Cardiac septum (tissue), 1 donor: ENCODE measurements at places on chromosomes 1 and 21. TPM values are rescaled to one million over a fixed set of nuclear protein-coding genes. Genes with fewer than 3 reads are reported as not detected.

LRRC53 gene
- total RNA-seq: not detected

DNA sequence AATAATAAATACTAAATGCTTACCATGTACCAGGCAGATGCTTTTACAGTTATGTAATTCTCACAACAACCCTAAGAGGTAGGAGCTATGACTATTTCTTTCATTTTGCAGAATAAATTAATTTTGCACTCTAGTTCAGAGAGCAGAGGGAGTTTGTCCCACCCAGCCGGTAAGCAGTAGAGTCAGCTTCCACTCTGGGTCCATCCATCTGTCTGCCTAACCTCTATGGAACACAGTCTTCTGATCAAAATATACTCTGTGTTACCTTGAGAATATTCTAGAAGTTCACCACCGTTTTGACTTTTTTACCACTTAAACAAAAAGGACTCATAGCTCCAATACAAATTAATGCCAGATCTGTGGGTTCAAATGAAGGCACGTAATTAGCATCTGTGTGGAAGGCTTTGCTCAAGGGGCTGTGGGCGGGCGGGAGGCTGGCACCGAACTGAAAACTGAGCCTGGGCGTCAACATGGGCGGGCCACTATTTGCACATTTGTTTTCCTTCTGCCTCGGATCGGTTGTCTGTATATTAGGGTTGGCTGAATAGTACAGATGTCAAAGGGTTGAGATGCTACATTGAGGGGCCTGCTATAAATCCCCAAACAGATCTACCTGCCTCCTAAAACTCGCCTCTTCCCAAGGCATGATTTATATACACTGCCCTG lies 33.1 kb upstream of the LMO4 start:
- DNase-seq: no peak

AUNIP gene
- total RNA-seq: not detected

DNA sequence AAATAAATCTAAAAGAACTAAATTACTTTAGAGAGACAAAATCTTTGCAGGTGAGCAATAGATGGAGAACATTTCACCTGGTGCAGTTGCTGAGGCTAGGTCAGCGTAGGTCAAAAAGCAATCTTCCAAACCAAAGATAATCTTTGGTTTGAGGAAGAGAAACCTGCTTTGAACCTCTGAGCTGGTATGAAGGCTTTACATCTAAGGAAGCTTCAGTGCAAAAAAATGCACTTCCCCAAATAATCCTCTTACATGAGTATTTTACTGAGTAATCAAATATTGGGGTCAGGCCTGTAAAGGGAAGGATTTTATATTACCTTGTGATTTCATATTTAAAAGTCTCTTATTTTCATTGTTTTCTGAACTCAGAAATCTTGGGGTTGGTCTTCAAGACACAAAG lies 223.6 kb downstream of the SRGAP2C start:
- no peak for DNase-seq

GRCh38 chr1:23999156-23999671 lies 19.1 kb upstream of the SRSF10 start:
- DNase-seq: no peak

- DNase-seq: no peak
Measured at GRCh38 chr1:66182551-66183178, 351.3 kb upstream of the SGIP1 start.

DNA sequence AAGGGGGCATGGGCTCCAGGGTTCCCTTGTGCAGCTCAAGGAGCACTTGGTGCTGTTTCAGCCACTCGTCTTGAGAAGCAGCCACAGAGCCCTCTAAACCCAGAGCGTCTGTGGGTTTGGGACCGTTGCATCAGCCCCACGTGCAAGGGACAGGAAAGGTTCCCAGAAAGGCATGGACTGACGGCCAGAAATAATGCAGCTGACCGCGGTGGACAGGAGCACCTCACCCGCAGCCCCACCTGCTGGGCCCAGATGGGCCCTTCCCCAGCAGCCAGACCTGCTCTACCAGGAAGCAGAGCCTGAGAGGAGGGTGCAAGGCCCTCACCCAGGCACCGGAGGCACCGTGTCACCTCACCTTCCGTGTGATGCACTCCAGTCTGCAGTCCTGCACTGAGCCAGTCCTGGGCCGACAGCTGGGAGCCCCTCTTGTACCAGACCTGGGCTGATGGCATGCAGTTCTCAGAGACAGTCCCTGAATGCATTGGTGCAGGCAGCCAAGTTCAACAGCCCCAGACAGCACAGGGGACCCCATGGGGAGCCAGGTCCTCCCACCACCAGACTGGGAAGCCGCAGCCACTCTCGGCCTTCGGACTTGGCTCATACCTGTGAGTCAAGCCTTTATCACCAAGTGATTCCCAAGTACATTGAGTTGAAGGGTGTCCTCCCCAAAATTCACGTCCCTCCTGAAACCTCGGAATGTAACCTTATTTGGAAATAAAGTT lies 4.8 kb upstream of the TFF3 start:
- DNase-seq: peak; percentile 73

DNA sequence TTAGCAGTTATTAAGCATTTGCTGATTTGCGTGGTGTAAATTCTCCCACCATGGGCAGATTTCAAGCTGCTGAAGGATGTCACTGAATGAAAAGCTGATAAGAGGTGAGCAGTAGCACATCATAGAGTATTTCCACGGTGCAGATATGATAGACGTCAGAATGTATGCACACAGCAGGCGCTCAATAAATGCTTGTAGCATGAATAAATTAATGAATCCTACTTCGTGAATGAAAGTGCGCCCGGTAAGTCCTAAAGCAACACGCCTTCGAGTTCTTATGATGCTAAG lies 510 bp upstream of the UBIAD1 start:
- DNase-seq: no peak

TCEANC2 gene
- 4.1 TPM for total RNA-seq
